ENCODE measurements at places on chromosomes 3 and 15. TPM values are rescaled to one million over a fixed set of nuclear protein-coding genes. Genes with fewer than 3 reads are reported as not detected.

Gene ASTE1
- total RNA-seq: 34.1 TPM

Gene TRAT1
- 2.3 TPM for total RNA-seq

Gene ZNF639
- 27.0 TPM for total RNA-seq

DNA sequence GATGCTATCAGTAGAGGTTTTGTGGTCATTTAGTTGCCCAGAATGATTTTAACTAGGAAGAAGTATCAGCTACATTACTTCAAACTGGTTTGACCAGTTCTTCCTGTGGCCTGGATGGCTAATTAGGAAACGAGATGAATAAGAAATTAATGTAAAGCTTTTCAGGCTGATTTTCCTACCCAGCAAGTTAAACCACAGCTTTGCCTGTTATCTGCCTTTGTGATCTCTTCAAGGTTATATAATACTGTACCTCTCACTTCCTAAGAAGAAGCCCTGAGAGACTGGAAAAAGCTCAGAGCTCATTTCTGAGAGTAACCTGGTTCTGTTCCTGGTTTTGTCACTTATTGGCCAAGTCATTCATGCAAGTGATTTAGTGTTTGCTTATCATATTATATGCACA is 782.2 kb upstream of the GOLIM4 start:
- H3K27ac ChIP-seq: no peak overlapping the region
- H3K4me1 ChIP-seq: no peaks in the 10 kb centered on the region
- no peaks in the 10 kb centered on the region for H3K36me3 ChIP-seq

Gene NAALADL2
- total RNA-seq: 34.7 TPM
